ENCODE measurements at places on chromosomes 6 and 20.

DNA sequence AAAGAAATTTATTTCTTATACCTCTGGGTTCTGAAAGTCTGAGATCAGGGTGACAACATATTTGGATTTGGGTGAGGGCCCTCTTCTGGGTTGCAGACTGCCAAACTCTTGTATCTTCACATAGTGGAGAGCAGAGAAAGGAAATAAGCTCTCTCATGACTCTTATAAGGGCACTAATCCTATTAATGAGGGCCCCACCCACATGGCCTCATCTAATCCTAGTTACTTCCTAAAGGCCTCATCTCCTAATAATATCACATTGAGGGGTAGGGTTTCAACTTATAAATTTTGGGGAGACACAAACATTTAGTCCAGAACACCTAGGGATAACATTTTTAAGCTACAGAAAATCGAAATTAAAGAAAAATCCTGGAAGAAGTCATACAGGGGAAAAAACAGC is 5.1 kb upstream of the ZNF391 start:
- DNase-seq = no peak

DNA sequence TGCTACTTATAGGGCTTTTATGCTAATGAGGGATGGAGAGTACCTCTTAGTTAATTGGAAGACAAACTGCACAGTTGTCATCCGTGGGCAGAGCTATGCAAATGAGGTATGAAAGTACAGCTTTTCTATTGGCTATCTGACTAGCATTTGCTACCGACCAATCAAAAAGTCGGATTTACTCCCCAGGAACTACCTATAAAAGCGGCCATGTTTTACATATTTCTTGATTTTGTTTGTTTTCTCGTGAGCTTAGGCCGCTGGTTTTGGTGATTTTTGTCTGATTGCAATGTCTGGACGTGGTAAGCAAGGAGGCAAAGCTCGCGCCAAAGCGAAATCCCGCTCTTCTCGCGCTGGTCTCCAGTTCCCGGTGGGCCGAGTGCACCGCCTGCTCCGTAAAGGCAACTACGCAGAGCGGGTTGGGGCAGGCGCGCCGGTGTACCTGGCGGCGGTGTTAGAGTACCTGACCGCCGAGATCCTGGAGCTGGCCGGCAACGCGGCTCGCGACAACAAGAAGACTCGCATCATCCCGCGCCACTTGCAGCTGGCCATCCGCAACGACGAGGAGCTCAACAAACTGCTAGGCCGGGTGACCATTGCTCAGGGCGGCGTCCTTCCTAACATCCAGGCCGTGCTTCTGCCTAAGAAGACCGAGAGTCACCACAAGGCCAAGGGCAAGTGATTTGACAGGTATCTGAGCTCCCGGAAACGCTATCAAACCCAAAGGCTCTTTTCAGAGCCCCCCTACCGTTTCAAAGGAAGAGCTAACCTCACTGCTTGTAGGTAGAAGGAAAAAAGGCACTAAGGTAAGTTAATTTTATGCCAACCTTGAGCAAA is 36.9 kb downstream of the HFE start:
- DNase-seq = peak; percentile 67

GRCh38 chr20:41428285-41428684 is 61.7 kb upstream of the EMILIN3 start:
- DNase-seq = no peak

DNA sequence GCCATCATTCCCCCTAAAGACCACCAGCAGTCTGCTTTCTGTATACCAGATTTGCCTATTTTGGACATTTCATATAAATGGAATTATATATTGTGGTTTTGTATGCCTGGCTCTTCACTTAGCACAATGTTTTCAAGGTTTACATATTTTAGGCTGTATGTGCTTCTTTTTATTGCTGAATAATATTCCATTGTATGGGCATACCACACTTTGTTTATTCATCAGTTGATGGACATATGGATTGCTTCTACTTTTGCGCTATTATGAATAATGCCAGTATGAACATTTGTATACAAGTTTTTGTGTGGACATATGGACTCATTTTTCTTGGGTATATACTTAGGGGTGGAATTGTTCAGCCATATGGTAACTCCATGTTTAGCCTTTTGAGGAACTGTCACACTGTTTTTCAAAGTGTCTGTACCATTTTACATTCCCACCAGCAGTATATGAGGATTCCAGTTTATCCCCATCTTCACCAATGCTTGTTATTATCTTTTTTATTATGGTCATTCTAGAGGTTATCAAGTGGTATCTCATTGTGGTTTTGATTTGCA is 12.7 kb downstream of the L3MBTL1 start:
- no peak for DNase-seq

DNA sequence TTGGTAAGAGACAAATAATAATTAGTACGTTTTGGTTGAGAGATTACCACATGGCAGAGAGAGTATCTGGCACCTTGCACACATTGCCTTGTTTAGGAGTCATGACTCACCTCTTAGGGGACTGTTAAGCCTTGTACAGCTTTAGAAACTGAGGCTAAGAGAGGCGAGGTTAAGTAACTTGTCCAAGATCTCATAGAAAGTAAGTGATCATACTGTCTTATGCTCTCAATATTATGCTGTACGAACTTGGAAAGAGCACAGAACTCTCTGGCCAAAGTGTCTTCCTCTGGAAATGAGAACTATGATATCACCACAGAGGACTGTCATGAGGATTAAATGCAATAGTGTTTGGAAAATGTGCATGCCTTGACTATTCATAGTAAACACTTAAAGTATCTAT is 249.0 kb downstream of the UTRN start:
- no peak for DNase-seq
